SHP77 (cell line): ENCODE measurements at places on chromosomes 11 and 22.

- no peak for DNase-seq
Observed at GRCh38 chr22:17957693-17958092, 66.7 kb downstream of the MICAL3 start.

GRCh38 chr11:113572136-113572735, 97.0 kb upstream of the DRD2 start:
- DNase-seq: no peak

GRCh38 chr22:44594951-44595350, 96.9 kb upstream of the RTL6 start:
- DNase-seq: no peak

DNA sequence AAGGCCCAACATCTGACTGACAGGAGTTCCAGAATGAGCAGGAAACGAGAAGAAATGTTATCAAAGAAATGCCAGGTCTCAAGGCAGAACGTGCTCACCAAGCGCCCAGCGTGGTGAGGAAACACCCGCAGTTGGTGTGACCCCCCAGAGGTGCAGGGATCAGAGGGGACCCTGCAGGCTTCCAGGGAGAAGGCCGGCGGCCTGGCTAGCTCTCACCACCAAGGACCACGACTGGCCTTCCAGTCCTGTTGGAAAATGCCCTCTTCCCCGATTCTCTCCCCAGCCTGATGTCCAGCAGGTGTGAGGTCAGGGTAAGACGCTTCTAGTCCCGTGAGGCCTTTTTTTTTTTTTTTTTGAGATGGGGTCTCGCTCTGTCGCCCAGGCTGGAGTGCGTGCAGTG, 189.1 kb downstream of the IGLL1 start:
- DNase-seq: no peak

DNA sequence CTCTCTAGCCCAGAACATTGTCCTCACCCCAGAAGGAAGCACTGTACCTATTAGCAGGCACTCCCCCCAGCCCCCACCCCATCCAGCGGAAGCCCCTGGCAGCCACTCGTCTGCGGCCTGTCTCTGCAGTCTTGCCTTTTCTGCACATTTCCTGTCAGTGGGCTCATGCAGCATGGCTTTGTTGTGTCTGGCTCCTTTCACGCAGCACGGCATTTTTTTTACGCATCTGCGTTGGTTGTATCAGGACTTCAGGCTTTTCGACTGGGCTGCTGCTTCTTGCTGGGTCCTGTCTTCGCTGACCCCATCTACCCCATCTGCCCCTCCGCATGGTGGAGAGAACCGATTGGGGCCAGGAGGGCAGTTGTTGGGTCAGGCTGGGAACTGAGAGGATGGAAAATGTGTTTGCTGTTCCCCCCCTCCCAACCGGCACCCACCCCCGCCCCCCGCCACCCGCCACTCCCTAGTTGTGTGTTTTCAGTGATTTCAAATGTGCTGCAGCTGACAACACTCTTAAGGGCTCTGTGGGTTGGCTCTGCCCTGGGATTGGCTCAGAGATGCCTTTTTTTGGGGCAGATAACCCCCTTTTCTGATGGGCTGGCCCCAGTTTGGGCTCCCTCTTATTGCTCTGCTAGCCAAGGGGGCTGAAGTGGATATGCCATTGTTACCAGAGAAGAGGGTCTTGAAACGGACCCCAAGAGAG, 110.0 kb downstream of the KIAA1671 start:
- DNase-seq: no peak

DNA sequence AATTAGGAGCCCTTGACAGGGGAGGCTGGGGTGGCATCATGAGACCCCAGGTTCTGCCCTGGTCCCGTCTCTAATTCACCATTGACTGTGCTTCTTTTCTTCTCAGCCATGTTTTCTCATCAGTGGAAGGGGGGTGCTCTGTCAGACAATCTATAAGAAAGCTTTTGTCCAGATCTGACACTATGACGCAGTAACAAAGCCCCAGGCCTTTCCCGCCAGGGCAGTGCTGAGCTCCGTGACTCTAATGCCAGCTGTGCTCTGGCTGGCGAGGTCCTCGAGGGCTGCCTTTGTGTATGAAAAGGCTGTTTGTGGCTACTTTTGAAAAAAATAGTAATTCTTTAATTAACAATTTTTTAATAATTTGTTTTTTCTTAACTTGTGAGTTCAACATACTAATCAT, 3.2 kb downstream of the CD6 start:
- no peak for DNase-seq

- no peak for DNase-seq
Observed at GRCh38 chr11:27795955-27796861, 96.0 kb upstream of the BDNF start.

DNA sequence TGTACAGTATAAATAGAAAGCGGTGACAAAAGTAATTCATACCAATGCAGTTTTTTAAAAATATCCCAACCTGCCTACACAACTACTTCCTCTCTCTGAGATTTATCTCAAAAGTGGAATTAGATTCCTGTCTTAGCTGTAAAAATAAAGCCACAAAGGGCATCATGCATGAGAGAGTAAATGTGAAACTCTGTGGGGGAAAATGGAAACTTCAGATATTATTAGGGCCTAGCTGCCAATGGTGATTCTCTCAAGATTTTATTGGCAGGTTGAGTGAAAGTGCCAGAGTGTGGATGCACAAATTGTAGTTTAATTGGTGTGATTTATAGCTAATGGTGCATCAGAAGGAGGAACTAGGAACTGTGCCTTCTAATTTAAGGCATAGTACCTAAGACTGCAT, 356.9 kb upstream of the CCDC90B start:
- no peak for DNase-seq

DNA sequence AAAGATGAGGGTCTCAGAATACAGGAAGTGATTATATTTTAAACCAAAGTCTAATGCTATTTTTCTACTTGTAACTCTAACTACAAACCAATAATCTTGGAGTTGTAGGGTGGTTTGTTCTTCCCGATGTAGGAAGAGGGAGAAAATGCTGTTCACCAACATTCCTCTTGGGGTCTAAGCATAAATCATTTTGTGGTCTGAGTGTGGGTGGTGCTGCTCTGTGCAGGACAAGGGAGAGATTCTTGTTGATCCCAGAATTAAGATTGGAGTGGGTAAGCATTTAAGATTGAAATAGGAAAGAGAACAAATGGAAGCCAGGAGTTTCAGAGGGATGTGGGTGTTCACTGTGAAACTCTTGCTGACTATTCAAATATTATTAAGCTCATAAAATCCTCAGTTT, 38.6 kb upstream of the MMP13 start:
- no peak for DNase-seq

DNA sequence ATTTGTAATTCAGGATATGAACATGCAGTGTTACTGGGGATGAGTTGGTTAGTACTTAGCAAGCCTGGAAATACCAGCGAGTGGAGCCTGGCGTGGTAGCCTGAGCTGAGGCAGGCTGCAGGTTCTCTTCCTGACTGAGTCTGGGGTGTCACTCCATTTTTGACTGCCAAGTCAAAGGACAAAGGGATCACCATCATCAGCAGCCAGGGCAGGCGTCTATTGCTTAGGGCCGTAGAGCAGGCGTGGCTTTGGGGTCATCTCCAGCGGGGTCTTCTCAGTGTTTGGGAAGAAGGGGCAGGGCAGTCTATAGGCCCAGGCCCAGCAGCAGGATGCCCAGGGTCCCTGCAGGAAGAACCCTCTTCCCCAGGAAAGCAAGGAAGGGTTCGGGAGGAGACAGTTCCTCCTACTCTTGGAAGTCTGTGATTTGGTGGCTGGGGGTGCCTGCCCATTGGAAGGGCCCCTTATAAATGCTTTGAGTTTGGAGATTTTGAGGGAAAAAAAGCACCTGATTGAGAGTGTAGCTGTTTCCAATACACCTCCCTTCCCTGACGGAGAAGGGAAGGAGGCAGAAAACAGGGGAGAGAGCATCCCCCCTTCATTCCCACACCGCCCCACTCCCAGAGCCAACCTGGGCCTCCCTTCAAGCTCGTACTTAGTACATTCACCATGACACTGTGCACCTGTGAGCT, 51.5 kb upstream of the SPATA19 start:
- no peak for DNase-seq

- DNase-seq: no peak
Observed at GRCh38 chr22:22785316-22786065, 102.1 kb upstream of the IGLL5 start.

DNA sequence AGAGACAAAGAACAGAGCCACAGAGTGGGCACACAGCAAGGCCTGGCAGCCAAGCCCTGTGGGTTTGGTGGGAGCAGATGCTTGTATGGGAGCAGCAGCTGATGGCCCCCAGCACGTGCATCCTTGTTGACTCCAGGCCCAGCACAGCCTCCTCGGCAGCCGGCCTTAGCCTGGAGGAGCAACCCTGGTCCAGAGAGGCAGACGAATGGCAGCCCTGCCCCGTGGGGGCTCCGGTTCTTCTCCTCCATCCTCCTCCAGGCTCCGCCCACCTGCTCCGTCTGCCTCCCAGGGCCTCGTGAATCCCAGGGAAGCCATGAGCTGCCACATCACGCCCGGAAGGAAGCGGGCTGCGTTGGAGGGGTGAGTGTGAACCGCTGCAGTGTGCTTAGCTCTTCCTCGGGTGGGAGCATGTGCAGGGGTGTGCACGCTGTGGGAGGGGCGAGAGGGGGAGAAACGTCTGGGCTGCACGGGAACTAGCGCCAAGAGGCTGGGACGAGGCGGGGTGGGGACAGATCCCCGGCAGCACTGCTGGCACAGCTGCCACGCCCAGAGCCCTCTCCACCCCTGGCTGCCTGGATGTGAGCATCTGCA, 36.3 kb upstream of the JAM3 start:
- DNase-seq: peak; percentile 88

- no peak for DNase-seq
Observed at GRCh38 chr11:66345316-66345649, 379 bp upstream of the BRMS1 start.

DNA sequence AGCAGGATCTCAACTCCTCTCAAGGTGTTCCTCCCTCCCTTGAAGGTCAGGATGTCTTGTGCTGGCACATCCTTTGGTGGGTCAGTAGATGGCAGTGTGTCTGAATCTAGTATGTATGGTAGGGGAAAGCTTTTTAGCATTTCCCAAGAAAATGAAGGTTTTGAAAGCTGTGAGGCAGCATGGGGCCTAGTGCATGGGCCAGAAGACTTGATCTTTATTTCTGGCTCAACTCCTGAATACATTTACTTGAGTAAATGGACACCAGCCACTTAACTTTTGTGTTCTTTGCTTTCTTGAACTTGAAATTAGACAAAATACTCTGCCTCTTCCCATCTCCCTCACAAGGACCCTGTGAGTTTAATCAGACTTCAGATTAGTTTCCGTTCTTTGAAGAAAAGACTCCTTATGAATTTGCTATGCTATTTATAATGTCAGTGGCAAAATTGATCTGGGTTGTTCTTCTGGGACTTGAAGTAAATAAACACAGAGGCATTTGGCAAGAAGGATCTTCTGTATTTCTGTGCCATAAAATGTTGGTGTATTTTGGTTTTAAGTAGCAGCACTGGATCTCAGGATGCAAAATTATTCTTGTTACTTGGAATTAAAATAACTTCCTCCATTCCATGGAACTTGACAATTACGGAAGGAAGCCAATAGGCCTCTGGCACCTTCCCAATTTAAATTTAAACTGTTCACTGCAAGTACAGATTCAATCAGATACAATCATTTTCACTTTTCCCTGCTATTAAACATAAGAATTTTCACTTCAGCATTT, 288.8 kb downstream of the CASP12 start:
- peak; percentile 28 for DNase-seq

DNA sequence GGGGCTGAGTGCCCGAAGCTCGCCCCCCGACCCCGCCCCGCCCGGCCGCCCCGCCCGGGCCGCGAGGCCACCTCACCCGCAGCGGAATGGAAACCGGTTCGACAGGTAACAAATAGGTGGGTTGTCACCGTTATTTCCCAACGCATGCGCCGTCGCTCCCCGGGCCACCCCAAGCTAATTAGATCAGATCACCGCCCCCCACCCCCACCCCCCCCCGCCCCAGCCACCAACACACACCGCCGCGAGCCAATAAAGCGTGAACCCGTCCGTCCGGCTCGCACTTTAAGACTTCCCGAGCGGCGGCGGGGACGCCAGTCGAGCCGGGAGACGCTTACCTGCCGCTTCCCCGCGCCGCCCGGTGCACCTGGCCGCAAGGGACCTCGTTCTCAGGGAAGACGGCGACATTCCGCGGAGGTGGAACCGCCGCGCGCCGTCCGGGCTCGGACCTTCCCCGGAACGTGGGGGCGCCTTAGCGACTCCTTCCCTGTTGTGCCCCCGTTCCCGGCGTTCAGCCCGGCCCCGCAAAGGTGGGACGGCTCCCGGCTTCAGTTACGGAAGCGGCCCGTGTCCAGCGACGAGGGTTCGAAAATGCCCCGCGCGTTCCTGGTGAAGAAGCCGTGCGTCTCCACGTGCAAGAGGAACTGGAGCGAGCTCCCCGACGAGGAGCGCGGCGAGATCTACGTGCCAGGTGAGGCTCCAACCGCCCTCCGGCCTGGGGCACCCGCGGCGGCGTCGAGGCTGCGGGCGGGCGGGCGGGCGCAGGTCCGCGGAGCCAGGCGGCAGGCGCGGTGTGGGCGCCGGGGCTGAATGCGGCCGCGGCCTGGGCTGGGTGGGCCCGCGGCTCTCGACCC, at the start of gene OVOL1:
TSS of gene OVOL1 (plus strand) at position 278 of the 851 bp plus-strand sequence. CDS start at position 589, 311 bp downstream.
- DNase-seq: no peak

- no peak for DNase-seq
Observed at GRCh38 chr11:92449222-92449621, 224.6 kb downstream of the FAT3 start.

GRCh38 chr11:47005441-47005840, 68.9 kb downstream of the CSTPP1 start:
- DNase-seq: no peak

- no peak for DNase-seq
Observed at GRCh38 chr11:16981651-16982194, 32.5 kb downstream of the PLEKHA7 start.

DNA sequence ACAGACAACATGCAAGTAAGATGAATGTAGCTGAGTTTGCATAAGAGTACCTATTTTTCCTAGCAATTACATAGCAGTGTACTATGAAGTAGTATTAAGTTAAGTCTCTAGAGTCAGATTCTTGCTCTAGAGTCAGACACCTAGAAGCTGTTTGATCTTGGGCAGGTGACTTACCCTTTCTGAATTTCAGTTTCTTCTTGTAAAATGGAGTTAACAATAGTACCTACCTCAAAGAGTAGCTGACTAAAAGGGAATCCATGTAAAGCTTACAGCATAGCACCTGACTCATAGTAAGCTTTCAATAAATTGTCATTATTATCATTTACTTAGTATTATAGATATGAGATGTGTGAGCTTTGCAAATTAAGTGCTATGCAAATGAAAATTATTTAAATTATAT, 47.8 kb upstream of the PTPRJ start:
- DNase-seq: no peak

DNA sequence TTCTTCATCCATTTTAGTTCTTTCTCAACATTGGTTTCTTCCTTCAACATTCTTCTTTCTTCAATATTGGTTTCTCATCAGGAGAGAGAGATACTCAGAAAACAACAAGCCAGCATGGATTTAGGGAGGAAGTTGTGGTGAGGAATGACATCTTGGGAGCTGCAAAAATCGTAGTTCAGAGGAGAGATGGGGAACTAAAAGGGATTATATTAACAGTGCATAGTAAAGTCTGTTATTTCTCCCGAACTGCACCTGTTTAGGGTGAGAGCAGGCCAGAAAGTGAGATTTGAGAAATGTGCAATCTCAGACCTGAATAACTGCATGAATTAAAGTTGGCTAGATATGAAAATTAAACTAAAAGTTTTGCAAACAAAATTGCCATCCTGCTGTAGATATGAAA, 94.5 kb downstream of the CASP12 start:
- DNase-seq: no peak

- no peak for DNase-seq
Observed at GRCh38 chr22:27523711-27524110, 277.8 kb downstream of the MN1 start.
